ENCODE measurements at places on chromosomes 16 and 17. TPM values are rescaled to one million over a fixed set of nuclear protein-coding genes. Genes with fewer than 3 reads are reported as not detected.

The SLC6A2 gene
- total RNA-seq = not detected

The CSH2 gene
- total RNA-seq = not detected

The TBC1D3K gene
- not detected for total RNA-seq

The BAIAP3 gene
- total RNA-seq = 0.79 TPM
